Activated CD8-positive, alpha-beta memory T cell treated with anti-CD3 and anti-CD28 coated beads for 4 hours (primary cell): ENCODE measurements at places on chromosomes 1 and 21.

DNA sequence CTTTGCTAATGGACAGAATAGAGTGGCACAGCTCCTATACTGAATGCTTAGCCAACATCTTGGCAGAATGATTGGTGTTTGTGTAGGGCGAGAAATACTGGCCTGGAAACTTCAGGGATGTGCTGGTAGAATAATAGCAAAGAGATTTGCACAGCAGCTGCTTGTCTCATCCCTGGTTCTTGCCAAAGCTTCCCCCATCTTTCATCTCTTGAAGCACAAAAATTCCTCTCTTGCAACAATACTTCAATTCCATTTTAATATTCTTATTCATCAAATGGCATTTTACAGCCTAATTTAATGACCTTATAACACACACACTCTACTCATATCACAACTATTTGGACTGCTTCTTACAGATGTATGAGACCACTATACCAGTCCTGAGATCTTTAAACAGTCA lies 37.7 kb downstream of the LHX8 start:
- no peak for DNase-seq

- DNase-seq: no peak
Measured at GRCh38 chr1:219541946-219542345, 71.0 kb downstream of the ZC3H11B start.

GRCh38 chr21:36732217-36732616 lies 33.3 kb downstream of the SIM2 start:
- no peak for DNase-seq

- DNase-seq: no peak
Measured at GRCh38 chr1:231125972-231126580, 35.8 kb upstream of the TRIM67 start.
